Upper lobe of right lung (tissue), 1 donor: ENCODE measurements at places on chromosomes 6 and 20. TPM values are rescaled to one million over a fixed set of nuclear protein-coding genes. Genes with fewer than 3 reads are reported as not detected.

THEMIS gene
- total RNA-seq, result 3.0 TPM

RNF39 gene
- 2.4 TPM for total RNA-seq

ADGRF5 gene
- total RNA-seq, result 283 TPM

FANCE gene
- total RNA-seq, result 10.4 TPM

GRCh38 chr6:98931696-98932095 is 16.1 kb downstream of the FBXL4 start:
- no peak for DNase-seq
- no peak overlapping the region for H3K27ac ChIP-seq
- no peaks in the 10 kb centered on the region for H3K27me3 ChIP-seq
- peaks cover 8% of the 10 kb centered on the region for H3K36me3 ChIP-seq

DNA sequence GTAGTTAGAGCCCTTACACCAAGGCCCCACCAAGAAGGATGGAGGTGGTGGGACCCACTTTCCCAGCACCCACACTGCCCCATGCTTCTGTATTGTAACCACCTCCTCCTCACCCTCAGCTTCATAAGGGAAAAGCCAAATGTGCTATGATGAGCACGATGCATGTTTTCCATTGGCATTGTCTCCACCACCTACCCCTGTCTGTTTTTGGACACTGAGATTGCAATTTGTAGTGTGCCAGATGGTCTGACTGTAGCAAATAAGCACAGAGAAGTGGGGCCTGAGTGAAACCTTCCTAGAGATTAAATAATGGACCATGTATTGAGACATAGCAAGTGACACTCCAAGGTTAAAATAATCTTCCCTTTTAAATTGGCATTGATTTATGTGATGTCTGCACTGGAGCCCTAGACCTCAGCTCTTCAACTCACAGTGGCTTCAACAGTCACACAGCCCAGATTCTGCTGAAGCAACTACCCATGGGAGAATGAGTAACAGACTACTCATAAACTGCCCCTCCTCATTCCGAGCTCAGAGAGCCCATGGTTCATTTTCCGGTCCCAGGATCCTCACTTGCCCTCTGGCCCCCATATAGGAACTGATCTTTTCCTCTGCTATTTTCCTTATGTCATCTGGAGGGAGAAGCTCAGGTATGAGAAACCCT is 177.9 kb downstream of the COL9A1 start:
- no peak overlapping the region for H3K27ac ChIP-seq
- DNase-seq, result no peak
- H3K4me3 ChIP-seq, result no peak overlapping the region

- H3K4me1 ChIP-seq, result no peaks in the 10 kb centered on the region
- DNase-seq, result no peak
- H3K36me3 ChIP-seq, result no peaks in the 10 kb centered on the region
- H3K4me3 ChIP-seq, result no peak overlapping the region
- H3K27me3 ChIP-seq, result no peaks in the 10 kb centered on the region
- no peak overlapping the region for H3K27ac ChIP-seq
These were observed 159.8 kb upstream of the ARG1 start for GRCh38 chr6:131412960-131413830.

GRCh38 chr20:21397341-21398108 is at the start of gene NKX2-4:
Gene NKX2-4 (minus strand): TSS chr20:21397526. CDS start chr20:21397399, 127 bp downstream.
- peaks cover 100% of the 10 kb centered on the region for H3K27me3 ChIP-seq
- no peak within 1 kb of the TSS for H3K4me3 ChIP-seq
- no peaks in the 10 kb centered on the region for H3K36me3 ChIP-seq
- H3K4me1 ChIP-seq, result no peaks in the 10 kb centered on the region
- H3K27ac ChIP-seq, result no peak within 1 kb of the TSS

- H3K4me3 ChIP-seq, result no peak overlapping the region
- no peak for DNase-seq
- H3K27ac ChIP-seq, result no peak overlapping the region
- no peaks in the 10 kb centered on the region for H3K36me3 ChIP-seq
- H3K4me1 ChIP-seq, result no peaks in the 10 kb centered on the region
- H3K27me3 ChIP-seq, result no peaks in the 10 kb centered on the region
These were observed 47.5 kb downstream of the SNRNP48 start for GRCh38 chr6:7637533-7637932.

DNA sequence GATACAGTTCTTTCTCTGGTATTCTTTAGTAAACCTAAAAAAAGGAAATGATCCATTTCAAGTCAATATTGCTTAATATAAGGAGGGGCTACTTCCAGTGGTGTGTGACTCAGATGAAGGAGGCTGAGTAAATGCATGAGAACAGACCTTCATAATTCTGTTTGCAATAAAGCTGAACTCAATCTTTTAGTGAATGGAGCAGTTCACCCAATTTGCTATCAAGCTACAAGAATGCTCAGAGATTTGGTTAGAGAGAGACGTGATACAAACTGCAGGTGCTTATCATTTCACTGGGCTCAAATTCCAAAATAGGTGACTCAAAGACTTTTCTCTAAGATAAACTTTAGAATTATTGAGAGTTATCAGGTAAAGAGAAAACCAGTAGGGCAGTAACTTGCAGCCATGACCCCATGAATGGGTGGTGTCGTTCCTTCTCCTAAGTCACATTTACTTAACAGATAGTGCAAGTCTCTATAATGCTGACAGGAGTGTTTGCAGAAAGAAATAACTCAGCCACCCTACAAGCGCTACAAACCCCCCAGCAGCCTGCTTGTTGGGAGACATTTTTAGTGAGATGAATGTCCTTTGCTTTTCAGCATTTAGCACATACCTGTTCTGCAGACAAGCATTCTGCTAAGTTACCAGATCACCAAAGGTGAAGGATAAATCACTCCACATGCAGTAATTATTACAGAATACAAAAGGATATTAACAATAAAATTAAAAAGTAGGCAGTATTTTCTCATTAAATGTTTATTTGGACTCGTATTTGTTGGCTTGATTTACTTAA is 16.4 kb upstream of the BLOC1S5 start:
- no peak overlapping the region for H3K4me3 ChIP-seq
- H3K27ac ChIP-seq, result no peak overlapping the region
- no peak for DNase-seq
- peaks cover 29% of the 10 kb centered on the region for H3K4me1 ChIP-seq
- H3K27me3 ChIP-seq, result no peaks in the 10 kb centered on the region
- no peaks in the 10 kb centered on the region for H3K36me3 ChIP-seq

DNA sequence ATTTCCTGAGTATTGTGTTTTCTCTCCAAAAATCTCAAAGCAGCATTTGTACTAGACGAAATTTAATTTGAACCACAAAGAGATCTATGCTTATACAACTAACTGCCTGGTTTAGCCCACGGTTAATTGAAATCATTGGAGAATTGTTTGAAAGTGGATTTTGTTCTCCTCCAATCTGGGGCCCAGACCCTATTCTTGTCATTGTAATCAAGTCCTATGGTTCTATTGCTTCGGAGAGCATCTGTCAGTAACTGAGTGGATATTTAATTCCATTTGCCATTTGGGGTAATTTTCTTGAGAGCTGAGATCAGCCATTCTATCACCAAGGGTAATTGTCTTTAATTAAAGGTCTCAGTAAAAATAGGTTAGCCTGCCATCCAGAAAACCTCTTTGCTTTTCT is 117.0 kb upstream of the KCNG1 start:
- H3K36me3 ChIP-seq, result no peaks in the 10 kb centered on the region
- H3K4me1 ChIP-seq, result no peaks in the 10 kb centered on the region
- H3K4me3 ChIP-seq, result no peak overlapping the region
- no peak for DNase-seq
- H3K27me3 ChIP-seq, result peaks cover 2% of the 10 kb centered on the region
- H3K27ac ChIP-seq, result no peak overlapping the region

DNA sequence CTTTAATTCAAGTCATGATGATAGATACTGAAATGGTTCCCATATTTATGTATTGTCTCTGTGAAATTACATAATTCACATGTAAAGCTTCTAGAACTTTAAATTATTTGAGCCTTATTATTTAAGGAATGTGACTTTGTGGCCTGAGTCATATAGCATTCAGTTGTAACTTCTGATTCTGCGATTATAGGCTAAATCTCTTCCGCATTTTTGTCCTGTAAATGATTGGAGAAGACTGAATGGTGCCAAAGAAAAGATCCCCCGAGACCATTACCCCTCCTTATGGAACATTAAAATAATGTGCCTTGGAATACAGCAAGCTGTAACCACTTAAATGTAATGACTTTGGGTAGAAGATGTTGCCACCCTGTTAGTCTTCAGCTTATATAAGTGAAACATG is 63.3 kb upstream of the MAP7 start:
- peaks cover 10% of the 10 kb centered on the region for H3K36me3 ChIP-seq
- H3K27ac ChIP-seq, result no peak overlapping the region
- no peak for DNase-seq

GRCh38 chr6:38035478-38035877 is 216.0 kb downstream of the ZFAND3 start:
- no peak overlapping the region for H3K27ac ChIP-seq
- H3K27me3 ChIP-seq, result no peaks in the 10 kb centered on the region
- DNase-seq, result no peak
- no peak overlapping the region for H3K4me3 ChIP-seq
- H3K36me3 ChIP-seq, result no peaks in the 10 kb centered on the region

- H3K27me3 ChIP-seq, result no peaks in the 10 kb centered on the region
- H3K4me3 ChIP-seq, result no peak overlapping the region
- DNase-seq, result no peak
- peaks cover 8% of the 10 kb centered on the region for H3K4me1 ChIP-seq
These were observed 88.0 kb downstream of the CDS2 start for GRCh38 chr20:5214826-5215225.

GRCh38 chr6:27668442-27669294 is 195.8 kb upstream of the ZNF184 start:
- peaks cover 92% of the 10 kb centered on the region for H3K27me3 ChIP-seq
- H3K4me1 ChIP-seq, result no peaks in the 10 kb centered on the region
- no peak overlapping the region for H3K27ac ChIP-seq
- no peak overlapping the region for H3K4me3 ChIP-seq
- no peaks in the 10 kb centered on the region for H3K36me3 ChIP-seq

GRCh38 chr6:18154507-18155149 is at the start of gene TPMT:
Gene TPMT (minus strand): TSS chr6:18155077. CDS start chr6:18149127, 5,950 bp downstream.
- peaks cover 19% of the 10 kb centered on the region for H3K4me1 ChIP-seq
- H3K27me3 ChIP-seq, result no peaks in the 10 kb centered on the region
- DNase-seq, result no peak

DNA sequence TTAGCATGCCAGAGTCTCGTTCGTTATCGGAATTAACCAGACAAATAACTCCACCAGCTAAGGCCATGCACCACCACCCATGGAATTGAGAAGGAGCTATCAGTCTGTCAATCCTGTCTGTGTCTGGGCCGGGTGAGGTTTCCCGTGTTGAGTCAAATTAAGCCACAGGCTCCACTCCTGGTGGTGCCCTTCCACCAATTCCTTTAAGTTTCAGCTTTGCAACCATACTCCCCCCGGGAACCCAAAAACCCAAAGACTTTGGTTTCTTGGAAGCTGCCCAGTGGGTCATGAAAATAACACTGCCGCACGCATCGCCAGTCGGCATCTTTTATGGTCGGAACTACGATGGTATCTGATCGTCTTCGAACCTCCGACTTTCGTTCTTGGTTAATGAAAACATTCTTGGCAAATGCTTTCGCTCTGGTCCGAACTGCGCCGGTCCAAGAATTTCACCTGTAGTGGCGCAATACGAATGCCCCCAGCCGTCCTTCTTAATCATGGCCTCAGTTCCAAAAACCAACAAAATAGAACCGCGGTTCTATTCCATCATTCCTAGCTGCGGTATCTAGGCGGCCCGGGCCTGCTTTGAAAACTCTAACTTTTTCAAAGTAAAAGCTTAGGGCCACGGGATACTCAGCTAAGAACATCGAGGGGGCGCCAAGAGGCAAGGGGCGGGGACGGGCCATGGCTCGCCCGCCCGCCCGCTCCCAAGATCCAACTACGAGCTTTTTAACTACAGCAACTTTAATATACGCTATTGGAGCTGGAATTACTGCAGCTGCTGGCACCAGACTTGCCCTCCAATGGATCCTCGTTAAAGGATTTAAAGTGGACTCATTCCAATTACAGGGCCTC is 1958.5 kb upstream of the DEFB115 start:
- no peak for DNase-seq
- no peaks in the 10 kb centered on the region for H3K27me3 ChIP-seq

DNA sequence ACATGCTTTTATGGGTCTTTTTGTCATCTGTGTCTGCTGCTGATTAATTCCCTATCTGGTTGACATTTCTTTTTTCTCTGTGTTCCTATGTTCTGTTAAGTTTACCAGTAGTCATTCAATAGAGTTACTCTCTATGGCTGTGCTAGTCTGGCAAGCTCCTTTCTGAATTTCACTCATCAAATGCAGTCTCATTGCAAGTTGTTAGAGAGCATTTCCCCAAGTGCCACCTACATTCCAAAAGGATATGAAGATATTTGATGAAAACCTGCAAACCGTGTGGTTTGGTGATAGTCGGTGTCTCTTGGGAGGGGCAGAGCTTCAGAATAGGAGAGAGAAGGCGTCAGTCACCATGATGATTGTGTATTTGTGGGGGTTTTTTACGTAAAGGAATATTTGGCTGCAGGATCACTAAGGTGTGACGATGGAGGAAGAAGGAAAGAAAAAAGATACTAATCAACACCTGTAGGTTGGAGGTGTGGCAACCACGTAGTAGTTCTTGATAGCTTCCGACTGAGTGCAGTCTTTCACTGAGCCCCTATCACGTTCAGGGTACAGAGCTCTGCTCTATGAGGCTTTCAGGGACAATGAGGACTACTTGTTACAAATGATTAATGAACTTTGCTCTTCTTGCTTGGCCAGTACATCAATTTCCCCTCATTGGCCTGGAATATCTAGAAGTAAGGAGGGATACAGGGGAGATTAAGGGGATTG is 73.1 kb upstream of the TNFAIP3 start:
- no peak overlapping the region for H3K27ac ChIP-seq
- no peak overlapping the region for H3K4me3 ChIP-seq
- no peaks in the 10 kb centered on the region for H3K36me3 ChIP-seq
- DNase-seq, result no peak
- no peaks in the 10 kb centered on the region for H3K4me1 ChIP-seq
- H3K27me3 ChIP-seq, result no peaks in the 10 kb centered on the region

- DNase-seq, result no peak
- no peak overlapping the region for H3K27ac ChIP-seq
- no peaks in the 10 kb centered on the region for H3K36me3 ChIP-seq
- H3K4me1 ChIP-seq, result no peaks in the 10 kb centered on the region
These were observed 139.9 kb upstream of the PRND start for GRCh38 chr20:4581838-4582237.

DNA sequence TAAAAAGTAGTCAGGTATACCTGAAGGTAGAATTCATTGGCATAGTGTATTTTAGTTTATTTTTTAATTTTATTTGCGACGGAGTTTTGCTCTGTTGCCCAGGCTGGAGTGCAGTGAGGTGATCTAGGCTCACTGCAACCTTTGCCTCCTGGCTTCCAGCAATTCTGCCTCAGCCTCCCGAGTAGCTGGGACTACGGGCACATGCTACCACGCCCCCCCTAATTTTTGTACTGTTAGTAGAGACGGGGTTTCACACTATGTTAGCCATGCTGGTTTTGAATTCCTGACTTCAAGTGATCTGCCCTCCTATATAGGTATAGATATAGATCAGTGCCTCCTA is 102.8 kb upstream of the PRSS16 start:
- H3K4me3 ChIP-seq, result peak overlapping the region; percentile 66
- no peaks in the 10 kb centered on the region for H3K36me3 ChIP-seq
- no peak overlapping the region for H3K27ac ChIP-seq
- H3K4me1 ChIP-seq, result peaks cover 10% of the 10 kb centered on the region
- H3K27me3 ChIP-seq, result no peaks in the 10 kb centered on the region
